NCI-H446 (cell line): ENCODE measurements at places on chromosomes 11 and 22.

DNA sequence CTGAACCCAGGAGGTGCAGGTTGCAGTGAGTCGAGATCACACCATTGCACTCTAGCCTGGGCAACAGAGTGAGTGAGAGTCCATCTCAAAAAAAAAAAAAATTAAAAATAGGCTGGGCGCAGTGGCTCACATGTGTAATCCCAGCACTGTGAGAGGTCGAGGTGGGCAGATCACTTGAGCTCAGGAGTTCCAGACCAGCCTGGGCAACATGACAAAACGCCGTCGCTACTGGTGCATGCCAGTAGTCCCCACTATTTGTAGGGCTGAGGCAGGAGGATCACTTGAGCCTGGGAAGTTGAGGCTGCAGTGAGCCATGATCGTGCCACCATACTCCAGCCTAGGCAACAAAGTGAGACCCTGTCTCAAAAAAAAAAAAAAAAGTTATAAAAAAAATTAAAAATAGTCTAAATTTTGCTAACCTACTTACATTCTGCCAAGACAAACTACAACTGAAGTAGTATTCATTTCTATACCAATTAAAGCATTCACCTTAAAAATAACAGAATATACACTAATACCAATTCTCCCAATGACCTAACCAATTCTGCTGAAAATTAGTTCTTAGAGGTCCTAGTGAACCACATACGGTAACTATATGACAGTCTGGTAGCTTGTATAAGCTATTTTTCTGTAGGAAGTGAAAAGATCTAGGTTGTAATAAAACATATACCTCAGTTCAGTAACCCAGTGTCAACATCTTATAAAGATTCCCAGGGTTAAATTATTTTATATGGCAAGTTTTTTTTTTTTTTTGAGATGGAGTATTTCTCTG lies 7.1 kb downstream of the DDX6 start:
- no peak for DNase-seq

GRCh38 chr11:72826191-72826941 lies 12.2 kb downstream of the ATG16L2 start:
- no peak for DNase-seq

- DNase-seq = no peak
These were observed 54.4 kb downstream of the RCN1 start for GRCh38 chr11:32145282-32145681.

GRCh38 chr11:71582309-71582895 lies at the start of gene KRTAP5-11:
TSS of gene KRTAP5-11 (minus strand) at chr11:71582875. CDS start at chr11:71582837, 38 bp downstream.
- DNase-seq = no peak

DNA sequence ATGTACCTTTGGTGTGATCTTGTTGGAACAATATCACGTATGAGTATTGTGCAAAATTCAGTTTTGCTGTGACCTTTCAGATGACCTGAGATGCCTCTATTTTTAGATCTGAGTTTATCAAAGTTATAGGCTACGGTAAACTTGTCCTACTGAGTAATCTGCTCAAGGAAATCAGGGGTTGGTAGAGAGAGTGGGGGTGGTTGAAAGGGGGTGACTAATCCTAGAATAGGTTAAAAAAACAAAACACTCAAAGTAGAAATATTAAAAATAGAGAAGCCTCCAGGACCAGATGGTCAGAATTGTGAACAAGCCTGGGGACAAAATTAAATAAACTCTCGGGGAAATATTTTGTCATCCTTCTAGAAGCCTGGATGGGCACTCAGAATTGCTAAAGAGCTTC lies 59.9 kb upstream of the C11orf87 start:
- no peak for DNase-seq

- no peak for DNase-seq
These were observed 26.2 kb downstream of the DNHD1 start for GRCh38 chr11:6523253-6523652.
